ENCODE measurements at places on chromosomes 5 and 9.

DNA sequence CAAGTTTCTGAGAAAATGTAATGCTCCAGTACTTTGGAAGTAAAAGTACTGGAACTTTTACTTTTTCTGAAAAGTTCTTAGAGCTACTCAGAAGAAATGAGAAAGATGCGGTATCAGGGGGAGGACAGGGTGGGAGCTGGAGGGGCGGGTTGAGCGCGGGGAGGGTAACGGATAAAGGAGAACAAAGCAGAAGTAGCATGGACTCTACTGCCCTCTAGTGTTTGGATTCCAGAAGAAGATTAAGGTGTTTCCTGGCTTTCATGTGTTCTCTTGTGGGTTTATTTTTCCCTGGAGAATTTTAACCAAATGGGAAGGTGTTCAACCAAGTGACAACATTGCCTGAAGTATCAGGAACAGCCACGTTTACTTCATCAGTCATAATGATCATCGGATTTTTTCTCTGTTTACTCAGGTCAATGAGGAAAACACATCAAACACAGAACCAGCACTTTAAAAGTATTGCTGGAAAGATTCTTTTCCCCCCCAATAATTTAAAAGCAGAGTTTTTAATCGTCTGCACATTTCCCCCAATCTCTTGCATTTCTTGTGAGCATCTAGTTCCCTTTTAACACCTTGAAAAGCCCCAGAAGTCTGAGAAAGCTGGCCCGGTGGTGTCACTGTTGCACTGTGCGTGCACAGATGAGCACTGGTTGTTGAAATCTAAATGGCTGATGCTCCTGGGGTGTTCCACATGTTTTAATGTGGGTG, 190.6 kb downstream of the MPDZ start:
- DNase-seq = peak; percentile 74

- DNase-seq = no peak
Observed at GRCh38 chr5:68266457-68266856, 50.9 kb downstream of the PIK3R1 start.

GRCh38 chr5:100519075-100519474, 16.1 kb upstream of the FAM174A start:
- no peak for DNase-seq

DNA sequence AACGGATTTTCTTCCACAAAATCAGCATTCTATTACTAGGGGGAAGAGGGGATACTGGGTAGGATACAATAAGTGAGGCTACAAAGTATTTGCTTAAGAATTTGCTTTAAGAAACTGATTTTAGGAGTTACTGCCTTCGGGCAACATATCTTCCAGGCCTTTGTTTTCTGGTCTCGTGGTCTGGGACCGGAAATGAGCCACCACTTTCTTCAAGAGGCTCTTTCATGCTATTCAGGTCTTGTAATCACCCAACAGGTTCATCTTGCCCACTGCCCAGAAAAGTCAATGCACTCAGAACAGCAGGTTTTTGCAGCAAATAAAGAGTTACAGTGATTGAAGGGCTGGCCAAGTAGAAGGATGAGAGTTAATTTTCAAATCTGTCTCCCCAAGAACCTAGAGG, 6.6 kb upstream of the AOPEP start:
- no peak for DNase-seq

DNA sequence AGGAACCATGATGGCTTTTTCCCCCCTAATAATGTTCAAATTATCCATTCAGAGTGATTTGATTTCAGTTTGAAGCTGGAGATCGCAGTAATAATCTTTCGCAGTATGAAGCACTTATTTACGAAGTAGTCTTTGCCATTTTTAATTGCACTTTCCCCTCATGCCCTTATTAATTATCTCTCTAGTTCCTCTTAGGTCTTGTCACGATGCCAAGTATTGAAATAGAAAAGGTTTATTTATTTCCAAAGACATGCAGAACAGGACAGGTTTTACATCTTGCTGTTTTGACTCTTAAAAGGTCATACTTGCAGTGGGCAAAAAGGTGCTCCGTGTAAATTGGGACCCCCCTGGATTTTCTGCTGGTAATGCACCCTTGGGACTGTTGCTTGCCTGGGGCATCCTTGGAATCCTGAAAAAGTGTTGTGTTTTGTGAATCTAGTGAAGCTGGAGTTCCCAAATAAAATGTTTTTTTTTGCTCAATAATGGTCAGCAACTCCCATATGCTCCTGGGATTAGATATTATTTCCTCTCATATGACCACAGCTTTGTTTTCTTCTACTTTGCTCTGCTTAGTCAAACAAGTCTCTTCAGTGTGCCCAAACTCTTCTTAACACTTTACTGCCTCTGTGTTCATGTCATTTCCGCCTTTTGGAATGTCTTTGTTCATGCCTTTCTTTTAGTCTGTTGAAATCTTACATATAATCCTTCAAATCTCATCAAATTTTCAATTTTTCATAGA, 278.3 kb downstream of the TMEM38B start:
- no peak for DNase-seq

- no peak for DNase-seq
Observed at GRCh38 chr9:125929846-125930245, 182.7 kb downstream of the PBX3 start.

- DNase-seq = no peak
Observed at GRCh38 chr5:151258201-151258611, 5.2 kb downstream of the GM2A start.

DNA sequence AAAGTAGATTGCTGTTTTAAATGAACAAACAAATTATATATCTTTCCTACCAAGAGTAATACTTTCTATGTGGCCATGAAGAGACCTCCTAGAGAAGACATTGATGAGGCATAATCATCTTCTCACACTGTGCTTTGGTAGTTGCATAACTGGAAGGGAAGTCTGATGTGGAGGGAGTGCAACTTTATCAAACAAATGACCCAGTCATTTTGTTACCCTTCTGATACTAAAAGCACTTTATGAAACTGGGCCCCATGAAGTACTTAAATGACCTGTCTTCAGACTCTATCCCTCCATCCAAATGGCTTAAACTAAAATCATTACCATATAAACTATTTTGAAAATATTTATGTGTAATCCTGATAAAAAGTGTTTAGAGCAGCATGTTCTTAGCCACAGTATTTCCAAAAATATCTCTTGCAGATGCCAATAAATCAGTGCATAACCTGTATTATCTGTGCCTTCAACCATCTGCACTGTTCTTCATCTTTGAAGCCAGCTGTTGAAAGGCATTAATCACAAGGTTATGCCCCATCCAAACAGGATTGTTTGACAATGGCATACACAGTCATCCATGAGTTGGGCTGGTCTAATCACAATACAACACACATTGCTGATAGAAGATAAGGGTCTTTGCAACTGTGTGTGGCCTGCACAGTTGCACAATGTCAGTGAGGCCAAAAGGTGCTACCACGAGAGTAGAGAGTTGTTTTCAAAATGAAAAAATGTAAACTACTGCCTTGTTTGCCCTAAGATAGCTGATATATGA, 31.9 kb upstream of the MIER3 start:
- DNase-seq = no peak

DNA sequence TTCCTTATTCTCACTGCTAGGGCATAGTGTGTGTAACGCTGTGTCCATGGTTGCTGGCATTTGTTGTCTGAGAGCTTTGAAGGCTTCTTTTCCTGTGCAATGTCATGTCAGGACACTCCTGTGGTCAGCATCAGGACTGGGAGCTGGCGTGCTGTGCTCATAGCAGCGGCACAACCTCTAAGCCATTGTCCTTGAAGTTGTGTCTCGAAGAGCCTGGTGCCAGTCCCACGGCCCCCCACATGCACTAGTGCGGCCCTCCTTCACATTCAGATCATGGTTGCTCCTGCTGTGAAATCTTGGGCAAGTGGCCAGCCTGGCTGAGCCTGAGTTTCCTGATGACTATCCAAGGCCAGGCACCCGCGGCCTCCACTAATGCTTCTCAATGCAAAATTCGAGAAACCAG, 32.4 kb downstream of the PDZD2 start:
- no peak for DNase-seq

- DNase-seq = no peak
Observed at GRCh38 chr9:36665921-36666431, 93.3 kb downstream of the MELK start.

DNA sequence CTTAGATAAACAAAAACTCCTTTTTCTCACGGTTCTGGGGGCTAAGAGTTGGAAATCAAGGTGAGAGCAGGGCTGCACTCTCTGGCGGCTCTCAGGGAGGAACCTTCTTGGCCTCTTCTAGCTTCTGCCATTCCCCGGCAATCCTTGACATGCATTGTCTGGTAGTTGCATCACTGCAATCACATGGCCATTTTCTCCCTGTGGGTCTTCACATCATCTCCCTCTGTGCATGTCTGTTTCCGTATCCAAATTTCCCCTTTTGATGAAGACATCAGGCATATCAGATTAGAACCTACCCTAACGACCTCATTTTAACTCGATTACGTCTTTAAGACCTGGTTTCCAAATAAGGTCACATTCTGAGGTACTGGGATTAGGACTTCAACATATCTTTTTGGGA, 129.2 kb upstream of the MAN2A1 start:
- no peak for DNase-seq

- DNase-seq = no peak
Observed at GRCh38 chr5:131148835-131149234, 16.2 kb downstream of the HINT1 start.

GRCh38 chr5:72512593-72512860, 5.3 kb upstream of the ZNF366 start:
- DNase-seq = no peak

- no peak for DNase-seq
Observed at GRCh38 chr5:36272136-36272690, 29.5 kb downstream of the RANBP3L start.

DNA sequence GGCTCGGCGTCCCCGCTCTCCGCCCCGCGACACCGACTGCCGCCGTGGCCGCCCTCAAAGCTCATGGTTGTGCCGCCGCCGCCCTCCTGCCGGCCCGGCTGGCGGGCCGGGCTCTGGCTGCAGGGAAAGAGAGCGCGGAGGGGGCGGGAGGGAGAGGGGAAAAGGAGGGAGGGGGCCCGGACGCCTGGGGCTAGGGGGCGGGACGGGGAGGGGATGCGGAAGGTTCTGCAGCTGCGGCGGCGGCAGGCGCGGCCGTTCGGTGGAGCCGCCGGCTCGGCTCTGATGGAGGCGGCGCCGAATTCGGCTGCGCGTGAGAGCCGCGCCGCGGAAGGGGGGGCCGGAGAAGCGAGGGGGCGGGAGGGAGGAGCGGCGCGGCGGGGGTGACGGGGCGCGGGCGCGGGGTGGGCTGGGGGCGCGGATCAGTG, at the start of gene MARCHF11:
TSS of gene MARCHF11 (minus strand) at position 281 of the 425 bp plus-strand sequence. CDS start at position 65, 216 bp downstream.
- peak; percentile 68 for DNase-seq

DNA sequence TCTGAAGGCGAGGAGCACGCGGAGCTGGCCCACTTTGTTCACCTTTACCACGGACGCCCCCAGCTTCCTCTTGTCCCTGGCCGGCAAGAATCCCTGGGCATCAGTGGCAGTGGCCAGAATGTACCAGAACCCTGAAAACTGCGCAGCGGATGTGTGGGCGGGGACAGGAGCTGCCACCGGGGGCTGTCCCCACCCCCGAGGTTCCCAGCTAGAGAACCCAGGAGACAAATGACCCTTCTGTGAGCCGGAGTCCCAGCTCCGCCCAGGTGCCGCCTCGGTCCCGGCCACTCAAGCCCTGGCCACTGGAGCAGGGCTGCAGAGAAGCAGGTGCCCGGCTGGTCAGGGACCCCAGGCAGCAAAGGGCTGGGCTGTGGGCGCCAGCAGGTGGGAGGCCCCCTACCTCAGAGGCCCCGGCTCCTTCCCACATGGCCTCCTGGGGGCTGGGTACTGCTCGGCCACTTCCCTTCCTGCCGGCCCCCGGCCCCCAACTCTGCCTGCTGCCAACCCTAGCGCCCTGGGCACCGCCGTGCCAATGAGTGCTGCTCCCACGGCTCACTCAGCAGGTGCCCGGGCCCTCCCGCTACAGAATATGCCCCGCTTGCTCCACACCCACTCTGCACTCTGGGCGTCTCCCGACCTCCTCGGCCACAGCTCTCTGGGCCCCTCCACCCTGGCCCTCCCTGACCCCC, 713 bp downstream of the LCN10 start:
- DNase-seq = no peak

DNA sequence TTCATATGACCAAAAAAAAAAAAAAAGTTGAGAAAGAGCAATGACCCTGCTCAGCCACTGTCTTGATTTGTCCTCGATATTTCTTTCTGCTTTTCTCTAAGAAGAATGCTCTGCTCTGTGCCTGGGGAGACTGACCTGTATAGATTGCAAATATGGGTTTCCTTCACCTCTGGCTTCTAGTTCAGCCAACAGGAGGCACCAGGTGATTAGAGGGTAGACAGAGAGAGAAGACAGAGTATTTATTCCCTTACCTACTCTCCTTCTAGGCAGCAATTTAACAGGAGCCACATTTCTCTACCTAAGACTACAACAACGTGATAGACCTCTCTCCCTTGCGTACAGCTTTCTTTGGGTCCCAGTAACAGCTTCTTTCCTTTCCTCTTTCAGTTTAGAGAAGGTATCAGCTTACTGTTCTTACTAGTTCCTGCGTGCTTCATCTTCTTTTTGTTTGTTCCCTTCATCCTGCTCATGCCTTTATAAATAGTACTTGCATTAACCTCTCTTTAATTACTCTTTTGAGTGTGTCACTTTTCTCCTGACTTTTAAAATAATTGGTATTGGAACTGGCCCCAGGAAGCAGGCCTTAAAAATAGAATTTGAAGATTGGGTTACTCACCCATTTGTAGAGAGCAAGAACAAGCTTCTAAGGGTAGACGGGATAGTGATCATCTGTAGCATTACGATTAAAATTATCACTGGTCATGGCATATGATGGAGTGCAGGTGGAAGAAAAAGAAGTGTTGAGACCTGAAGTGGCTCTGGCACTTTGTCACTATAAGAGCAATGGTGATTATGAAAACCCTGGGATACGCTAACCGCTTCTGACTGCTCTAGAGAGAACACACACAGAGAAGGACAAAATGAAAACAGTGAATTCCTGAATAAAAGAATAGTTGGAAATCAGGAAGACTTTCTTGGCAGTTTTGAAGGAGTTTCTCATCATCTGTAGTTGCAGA, 161.2 kb upstream of the FSTL4 start:
- no peak for DNase-seq

- DNase-seq = no peak
Observed at GRCh38 chr5:148909040-148909439, 82.6 kb downstream of the ADRB2 start.

DNA sequence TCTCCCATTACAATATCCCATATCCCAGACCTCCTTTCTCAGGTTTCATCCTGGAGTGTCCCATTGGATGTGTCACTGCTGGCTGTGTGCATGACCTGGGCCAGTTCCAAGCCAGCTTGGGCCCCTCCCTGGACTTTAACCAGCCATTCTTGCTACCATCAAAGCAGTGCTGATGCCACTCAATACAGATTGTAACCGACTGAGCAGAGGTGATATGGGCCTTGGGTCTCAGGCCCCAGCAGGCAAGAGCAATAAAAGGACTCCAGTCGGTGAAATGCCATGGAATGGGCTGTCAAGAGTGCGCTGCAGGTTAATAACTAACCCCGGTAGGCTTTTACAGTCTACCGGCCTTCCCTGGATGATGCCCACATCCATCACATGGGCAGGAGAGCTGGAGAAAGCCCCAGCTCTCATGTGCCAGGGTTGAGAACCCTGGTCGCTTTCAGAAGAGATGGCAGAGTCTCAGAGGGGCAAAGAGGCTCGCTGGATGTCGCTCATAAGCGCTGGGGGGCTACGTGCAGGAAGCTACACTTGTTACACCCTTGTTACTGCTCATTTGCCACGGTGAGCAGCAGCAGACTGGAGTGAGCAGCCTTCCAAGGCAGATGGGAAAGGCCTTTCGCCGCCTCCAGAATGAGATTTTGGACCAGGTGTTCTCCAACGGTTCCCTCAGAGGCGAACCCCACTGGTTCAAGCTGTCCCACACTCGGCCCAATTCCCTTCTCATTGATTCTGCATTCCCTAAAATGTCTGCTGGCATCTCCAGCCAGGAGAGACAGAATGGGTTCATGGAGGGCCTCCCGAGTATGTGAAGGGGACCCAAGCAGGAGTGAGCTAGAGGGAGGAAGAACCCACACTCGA, 13.2 kb downstream of the EPB41L4B start:
- no peak for DNase-seq

- DNase-seq = no peak
Observed at GRCh38 chr5:133291524-133291923, 239.7 kb downstream of the HSPA4 start.

All from NCI-H345 (cell line).